ENCODE measurements at places on chromosomes 11 and 22.
A peak's percentile ranks its signal among the peaks of the same experiment; 100 is the strongest.

DNA sequence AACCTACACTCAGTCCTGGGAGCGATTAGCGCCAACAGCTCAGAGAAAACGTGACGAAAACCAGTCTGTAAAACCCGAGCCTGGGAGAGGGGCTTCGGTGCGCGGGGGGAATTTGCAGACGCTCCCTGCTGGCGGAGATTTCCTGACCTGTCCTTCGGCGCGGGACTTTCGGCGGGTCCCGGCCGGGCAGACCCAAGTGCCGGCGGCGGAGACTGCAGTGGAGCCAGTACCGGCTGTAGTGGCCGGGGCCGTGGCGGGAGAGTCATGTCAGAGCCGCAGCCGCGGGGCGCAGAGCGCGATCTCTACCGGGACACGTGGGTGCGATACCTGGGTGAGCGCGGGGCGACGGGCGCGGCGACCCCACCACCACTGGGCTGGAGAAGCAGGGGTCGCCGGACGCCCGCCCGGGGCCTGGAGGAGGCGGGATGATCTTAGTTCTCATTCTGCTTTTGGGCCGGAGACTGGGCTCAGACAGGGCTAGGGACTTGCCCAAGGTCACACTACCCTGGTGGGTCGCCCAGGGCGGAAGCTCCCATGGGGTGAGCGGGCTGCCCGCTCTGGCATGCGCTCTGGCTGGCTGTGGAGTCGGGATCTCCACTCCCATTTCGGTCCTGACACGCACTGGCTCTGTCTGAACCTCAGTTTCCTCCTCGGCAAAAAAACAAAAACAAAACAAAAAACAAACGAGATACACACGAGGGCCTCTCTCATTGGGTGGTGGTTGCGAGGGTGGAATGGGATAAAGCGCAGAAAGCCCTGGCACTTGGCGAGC lies at the start of gene MTFP1:
TSS of gene MTFP1 (plus strand) at position 153 of the 772 bp plus-strand sequence. CDS start at position 265, 112 bp downstream.
- peak; percentile 83 for DNase-seq

GRCh38 chr11:45379162-45379863 lies 93.2 kb upstream of the SYT13 start:
- no peak for DNase-seq

- DNase-seq: no peak
These were observed 642 bp upstream of the C11orf58 start for GRCh38 chr11:16737818-16738192.

GRCh38 chr11:41201156-41201555 lies 258.3 kb downstream of the LRRC4C start:
- DNase-seq: peak; percentile 9

DNA sequence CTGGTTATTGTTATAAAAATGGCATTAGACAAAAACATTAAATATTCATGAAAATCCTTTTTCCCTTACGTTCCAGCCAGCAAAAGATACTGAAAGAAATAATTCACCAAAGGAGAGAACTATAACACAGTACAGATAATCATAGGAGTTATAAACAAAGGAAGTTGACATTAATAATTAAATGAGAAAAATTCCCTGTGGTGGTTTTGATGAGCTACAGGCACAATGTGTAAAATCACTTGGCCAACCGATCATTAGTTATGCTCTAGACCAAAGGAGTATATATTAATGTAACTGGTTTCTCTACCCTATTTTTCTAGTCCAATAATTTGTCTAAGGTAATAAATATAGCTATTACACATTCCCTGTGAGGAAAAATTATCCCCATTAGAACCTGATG lies 534.7 kb downstream of the CNTN5 start:
- no peak for DNase-seq
